ENCODE measurements at places on chromosomes 3 and 15.

DNA sequence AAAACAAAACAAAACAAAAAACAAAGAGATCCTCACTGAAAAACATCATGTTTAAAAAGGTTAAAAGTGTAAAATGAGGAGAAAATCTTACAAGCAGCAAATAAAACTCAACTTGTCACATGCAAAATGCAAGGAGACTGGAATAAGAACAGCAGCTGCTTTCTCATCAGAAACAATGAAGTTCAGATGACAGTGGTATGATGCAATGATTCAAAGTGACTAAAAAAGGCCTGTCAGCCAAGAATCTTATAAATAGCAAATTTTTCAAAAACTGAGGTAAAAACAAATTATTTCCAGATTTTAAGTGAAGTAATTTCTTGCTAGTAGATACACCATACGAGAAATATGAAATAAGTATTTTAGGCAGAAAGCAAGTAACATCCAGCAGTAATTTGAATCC lies 68.6 kb upstream of the EPHA3 start:
- DNase-seq: no peak

- no peak for DNase-seq
These were observed 74.4 kb downstream of the ZIC1 start for GRCh38 chr3:147483578-147483977.

DNA sequence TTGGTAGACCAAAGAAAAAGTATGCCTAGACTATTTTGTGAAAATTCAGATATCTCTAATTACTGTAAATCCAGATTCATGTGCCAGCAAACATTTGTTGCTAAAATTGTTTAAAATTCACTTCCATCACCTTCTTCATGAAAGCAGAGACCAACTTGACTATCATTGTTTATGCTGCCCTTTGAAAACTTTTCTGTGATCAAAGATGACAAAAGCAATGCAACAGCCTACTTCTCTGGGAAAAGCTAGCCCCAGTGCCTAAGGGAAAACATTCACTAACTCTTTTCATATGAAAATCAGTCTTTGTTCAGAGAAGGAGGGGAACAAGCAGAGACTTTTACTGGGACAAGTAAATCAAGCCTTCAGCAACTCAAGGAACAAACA lies 178.0 kb upstream of the P2RY1 start:
- no peak for DNase-seq

GRCh38 chr3:166510382-166510781 lies 673.2 kb upstream of the BCHE start:
- no peak for DNase-seq

DNA sequence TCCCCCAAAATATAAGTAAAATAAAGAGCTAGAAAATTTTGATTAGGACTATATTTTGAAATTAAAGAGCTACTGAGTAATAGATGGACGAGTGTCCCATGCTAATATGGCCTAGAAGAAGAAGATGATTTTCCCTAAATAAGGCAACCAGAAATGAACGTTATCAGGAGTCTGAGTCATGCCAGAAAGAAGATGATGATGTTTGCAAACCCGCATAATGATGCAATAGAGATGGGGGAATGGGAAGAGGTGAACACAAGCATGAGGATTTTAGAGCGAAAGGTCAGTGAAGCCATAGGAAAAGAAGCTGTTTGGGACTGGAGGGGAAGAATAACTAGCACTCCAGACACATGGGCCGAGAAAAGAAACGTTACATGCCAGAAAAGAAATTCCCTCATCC lies 71.7 kb downstream of the FGF12 start:
- DNase-seq: no peak

GRCh38 chr3:116877968-116878367 lies 168.4 kb downstream of the TUSC7 start:
- no peak for DNase-seq

DNA sequence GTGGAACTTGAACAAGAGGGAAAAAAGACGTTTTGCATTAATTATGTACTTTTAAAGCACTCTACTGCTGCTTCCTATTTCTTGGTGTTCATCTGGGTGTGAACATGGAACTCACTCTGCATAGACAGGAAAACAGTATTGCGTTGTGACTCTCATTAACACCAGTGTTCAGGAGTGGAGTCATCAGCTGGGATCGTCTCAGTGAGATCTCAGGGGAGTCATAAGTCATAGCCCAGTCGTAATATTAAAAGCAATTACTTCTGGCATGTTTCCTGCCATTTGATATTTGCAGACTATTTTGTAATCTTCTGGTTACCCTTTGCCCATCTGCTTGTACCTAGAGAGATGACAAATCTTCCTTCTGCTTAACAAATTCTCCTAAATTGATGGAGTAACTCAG lies 462.0 kb upstream of the ATP11B start:
- DNase-seq: no peak

DNA sequence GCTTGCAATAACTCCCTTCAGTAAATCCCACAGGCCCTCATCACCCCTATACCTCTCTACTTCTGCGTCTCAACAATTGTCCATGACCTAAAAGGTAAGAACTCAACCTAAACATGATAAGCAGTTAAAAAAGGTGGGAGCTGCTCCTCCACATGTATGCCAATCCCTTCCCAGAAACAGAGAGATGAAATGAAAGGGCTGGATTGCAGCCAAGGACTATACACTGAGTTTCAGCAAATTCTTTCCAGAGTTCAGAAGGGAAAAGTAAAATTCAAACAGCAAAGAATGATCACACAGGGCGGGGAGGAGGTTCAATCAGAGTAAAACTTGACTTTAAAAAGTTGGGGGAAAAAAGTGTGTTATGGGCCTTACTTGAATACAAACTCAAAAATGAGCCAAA lies 27.5 kb downstream of the PLOD2 start:
- no peak for DNase-seq

- peak; percentile 24 for DNase-seq
These were observed 158.6 kb upstream of the NR2F2 start for GRCh38 chr15:96171853-96172296.

DNA sequence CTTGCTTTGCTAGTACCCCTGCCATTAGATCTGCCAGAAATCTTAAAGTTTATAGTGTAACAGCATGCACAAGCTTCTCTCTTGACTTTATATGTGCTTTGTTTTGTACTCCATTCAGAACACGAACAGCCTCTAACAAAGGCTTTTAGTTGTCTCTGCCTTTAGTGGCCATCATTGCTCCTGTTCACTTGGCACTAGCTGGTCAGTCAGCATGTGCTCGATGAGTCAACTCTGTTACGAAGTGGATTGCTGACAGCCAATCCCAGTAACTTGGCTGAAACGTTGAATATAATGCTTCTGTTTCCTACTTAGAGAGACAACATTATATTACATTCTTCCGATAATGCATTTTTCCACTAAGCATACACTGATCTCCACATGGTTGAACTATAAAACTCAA lies 349.2 kb downstream of the NAALADL2 start:
- DNase-seq: no peak

GRCh38 chr3:106114220-106114619 lies 245.4 kb upstream of the CBLB start:
- peak; percentile 14 for DNase-seq

DNA sequence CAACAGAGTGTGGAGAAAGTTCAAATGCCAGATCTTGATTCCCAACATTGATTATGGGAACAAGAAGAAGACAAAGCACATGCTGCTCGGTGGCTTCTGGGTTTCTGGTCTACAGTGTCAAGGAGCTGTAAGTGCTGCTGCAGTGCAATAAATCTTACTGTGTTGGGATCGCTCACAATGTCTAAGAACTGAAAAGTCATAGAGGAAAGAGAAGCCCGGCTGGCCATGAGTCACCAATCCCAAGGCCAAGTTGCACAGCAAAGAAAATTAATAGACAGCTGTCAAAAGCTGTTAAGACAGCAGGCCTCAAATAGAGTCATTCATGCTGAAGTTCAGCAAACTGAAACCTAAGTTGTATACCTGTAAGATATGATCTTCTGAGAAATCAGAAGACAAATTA lies 33.2 kb upstream of the SPPL2A start:
- DNase-seq: no peak

- no peak for DNase-seq
These were observed 12.5 kb downstream of the SPINK8 start for GRCh38 chr3:48320996-48321395.

DNA sequence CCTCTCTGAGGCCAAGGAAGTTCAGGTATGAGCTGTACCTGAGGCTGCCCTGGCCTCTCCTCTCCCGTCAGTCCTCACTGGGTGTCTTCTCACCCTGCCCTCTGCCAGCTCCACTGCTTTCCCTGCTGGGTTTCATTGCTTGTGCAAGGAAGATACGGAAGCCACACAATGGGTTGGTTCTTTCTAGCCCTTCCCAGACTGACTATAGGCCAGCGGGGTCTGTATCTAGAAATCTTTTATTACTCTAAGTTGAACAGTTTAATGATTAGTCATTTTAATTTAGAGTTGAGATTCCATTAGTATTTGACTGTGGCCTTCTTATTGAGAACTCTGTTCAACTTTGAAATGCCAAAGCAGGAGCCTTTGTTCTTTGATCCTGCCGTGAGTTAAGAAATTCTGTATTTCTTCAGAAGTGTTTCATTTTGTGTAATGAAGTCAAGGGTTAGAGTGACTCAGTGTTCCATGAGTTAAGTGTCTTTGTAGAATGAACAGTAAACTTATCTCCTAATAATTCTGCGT lies 16.2 kb downstream of the C3orf62 start:
- no peak for DNase-seq

GRCh38 chr15:68599560-68600071 lies 20.8 kb downstream of the CORO2B start:
- peak; percentile 23 for DNase-seq

DNA sequence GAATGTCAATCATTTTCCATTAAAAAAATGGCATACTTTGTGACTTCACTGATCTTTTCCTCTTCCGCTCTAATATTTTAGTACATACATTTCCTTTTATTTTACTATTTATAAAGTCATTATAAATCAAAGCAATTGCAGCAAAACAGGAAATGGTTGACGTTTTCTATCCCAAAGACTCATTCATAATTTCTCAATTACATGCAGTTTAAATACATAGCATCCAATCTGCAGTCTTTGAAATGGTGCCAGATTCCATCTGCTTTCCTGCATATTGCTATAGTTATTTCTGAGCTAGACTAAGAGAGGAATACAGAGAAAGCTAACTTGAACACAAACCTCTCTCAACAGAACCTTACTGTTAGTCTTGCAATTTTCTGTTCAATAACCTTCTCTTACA lies 179.8 kb downstream of the ZPLD1 start:
- no peak for DNase-seq

DNA sequence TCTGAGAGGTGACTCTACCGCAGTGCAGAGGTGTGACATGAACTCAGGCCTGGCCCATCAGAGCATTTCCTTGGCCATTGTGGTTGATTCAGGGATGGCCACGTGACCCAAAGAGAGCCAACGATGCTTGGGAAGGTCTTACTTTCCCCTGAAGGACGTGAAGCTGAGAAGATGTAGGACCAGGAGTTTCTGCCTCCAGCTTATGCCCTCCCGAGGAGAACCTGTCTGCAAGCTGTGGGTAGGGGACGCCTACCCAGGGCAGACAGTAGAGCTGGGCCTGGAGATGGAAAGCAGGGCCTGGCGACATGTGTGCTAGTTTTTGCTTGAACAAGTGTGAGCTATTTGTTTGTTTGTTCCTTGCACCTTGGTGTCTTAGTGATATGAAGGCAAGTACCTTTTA lies 89.4 kb downstream of the RPLP1 start:
- no peak for DNase-seq

Measured in SJSA1 (cell line).